ACHN (cell line): ENCODE measurements at places on chromosomes 4 and X.

DNA sequence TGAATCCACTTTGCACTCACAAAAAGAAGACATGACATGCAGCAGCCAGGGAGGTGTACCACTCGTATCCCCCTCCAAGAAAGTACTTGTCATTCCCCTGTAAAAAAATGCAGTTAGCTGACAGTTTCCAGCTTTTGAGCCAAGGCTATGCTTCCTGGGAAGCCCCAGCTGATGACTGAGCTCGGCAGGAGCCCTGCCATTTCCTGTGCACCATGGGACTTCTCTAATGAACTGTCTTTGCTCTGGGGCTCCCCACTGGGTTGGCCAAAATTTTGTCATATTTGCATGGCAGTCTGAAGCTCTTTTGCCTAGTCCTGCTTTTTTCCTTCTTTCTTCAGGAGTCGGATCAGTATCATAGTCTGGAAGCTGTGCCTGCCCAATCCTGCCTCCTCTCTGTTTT lies 104.5 kb upstream of the MAOA start:
- DNase-seq: no peak

DNA sequence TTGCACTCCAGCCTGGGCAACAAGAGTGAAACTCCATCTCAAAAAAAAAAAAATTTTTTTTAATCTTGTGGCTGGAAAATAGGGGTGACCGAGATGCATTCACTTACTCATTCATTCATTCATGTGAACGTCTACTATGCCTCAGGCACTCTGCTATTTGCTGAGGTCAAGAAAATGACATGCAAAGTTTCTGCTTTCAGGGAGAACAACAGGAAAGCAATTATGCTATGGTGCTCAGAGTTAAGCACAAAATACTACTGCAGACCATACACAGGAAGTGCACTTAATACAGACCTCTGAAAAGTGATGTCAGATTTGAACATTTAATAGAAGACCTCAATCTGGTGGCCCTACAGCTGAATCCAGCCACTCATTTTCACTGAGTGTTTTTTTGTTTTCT lies 59.6 kb upstream of the DUSP21 start:
- DNase-seq: no peak

DNA sequence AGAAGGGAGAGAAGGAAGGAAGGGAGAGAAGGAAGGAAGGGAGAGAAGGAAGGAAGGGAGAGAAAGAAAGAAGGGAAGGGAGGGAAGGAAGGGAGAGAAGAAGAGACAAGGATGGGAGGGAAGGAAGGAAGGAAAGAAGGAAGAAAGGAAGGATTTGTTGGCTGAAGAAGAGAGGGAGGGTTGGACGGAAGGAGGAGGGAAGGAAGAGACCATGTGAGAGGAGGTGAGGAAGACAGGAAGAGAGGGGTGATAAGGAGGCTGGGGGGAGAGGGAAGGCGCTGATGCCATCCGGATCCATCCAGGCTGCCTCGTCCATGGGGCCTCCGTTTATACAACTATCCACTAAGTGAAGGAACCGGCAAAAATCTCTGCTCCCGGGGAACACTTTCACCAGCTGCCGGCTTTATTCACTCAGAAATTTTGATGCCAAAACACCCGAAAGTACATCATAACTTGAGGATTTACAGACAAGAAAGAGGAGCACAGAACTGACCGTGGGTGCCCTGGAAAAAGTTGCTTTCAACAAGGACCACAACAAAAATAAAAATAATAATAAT lies 14.9 kb downstream of the DHRSX start:
- DNase-seq: no peak

- DNase-seq: no peak
Observed at GRCh38 chr4:29756966-29757365, 963.2 kb upstream of the PCDH7 start.

- DNase-seq: no peak
Observed at GRCh38 chr4:10590896-10591295, 93.7 kb downstream of the CLNK start.

DNA sequence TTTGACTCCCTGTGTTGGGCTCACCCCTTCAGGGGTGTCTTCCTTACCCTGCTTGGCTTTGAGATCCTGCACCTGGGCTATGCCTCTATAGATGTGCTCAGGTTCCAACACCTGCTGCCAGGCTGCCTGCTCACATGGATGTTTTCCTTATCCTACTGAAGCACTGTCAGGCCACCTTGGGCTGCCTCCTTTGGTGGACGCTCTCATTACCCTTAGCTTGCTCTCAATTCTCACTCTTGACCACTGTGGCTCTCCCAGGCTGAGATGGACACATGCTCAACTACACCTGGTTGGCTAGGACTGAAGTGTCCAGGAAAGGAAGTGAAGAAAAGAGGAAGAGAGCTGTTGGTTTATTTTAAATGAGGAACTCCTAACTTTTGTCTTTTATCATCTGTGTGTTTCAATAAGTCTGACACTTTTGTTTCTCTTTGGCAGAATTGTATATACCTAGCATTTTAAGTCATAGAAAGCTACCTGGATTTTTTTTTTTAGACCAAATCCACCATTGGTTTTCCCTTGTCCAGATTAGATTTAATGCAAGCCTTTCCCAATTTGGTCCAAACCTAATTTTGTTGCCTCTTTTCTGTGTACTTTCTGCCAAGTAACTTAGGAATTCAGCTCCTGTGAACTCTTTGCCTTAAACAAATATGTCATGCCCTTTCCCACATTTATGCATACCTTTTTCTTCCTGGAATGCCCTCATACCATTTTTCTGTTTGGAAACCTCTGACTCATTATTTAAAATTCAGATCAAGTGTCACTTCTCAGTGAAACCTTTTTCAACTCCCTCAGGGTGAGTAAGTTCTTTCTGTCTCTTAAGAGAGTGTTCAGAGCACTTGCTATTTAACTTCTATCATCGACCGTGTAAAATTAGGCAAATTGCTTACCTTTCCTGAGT lies 175.8 kb downstream of the GC start:
- peak; percentile 37 for DNase-seq

GRCh38 chr4:189981970-189982369 lies 41.3 kb downstream of the FRG1 start:
- no peak for DNase-seq
